ENCODE measurements at places on chromosomes 3 and 15. TPM values are rescaled to one million over a fixed set of nuclear protein-coding genes. Genes with fewer than 3 reads are reported as not detected.

The IGF1R gene
- 97.7 TPM for total RNA-seq

The OSTN gene
- not detected for total RNA-seq

DNA sequence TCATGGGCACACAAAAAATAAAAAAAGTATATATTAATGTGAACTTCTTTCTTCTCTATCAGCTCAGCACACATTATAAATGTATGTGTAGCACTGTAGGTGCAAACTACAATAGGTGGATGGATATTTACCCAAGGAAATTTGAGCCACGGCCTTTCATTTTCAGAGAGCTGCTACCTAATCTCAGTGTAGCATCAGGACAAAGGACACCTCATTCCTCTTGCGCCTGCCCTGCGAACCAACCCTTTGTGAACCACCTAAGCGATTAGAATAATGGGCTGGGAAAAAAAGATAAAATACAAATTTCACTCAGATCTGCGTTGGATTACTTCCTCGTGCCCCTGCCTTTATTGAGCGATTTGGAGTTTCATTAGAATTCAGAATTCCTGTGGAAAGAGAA is 263.2 kb downstream of the NR2F2 start:
- DNase-seq: no peak

- DNase-seq: no peak
Observed at GRCh38 chr3:177968891-177969290, 567.3 kb upstream of the KCNMB2 start.

DNA sequence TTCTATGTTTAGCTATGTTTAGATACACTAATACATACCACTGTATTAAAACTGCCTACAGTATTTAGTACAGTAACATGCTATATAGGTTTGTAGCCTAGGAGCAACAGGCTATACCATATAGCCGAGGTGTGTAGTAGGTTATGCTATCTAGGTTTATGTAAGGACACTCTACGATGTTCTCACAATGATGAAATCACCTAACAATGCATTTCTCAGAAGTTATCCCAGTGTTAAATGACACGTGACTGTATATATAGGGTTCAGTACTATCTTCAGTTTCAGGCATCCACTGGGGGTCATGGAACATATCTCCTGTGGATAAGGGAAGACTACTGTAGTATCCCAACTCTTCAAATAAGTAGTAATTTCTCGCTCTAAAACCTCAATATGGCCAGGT is 97.4 kb downstream of the TMCC1 start:
- no peak for DNase-seq

- no peak for DNase-seq
Observed at GRCh38 chr15:72907733-72908132, 124.2 kb upstream of the ADPGK start.

- no peak for DNase-seq
Observed at GRCh38 chr3:58623961-58624360, 42.6 kb downstream of the FAM3D start.

The MESD gene
- total RNA-seq: 17.9 TPM

DNA sequence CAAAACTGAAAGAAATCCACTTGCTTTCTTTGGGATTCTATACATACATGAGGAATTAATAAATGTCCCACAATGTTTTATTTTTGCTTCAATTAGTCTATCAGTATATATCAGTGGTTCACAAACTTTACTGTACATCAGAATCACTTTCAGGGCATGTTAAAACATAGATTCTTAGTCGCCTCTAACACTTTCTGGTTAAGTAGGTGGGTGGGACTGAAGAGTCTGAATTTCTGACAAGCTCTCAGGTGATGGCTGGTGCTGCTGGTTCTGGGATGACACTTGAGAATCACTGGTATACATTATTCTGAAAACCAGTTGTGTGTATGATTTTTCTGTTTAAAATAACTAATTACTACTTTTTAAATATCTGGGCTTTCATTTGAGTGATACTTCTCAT is 393.3 kb downstream of the TBC1D5 start:
- DNase-seq: no peak

DNA sequence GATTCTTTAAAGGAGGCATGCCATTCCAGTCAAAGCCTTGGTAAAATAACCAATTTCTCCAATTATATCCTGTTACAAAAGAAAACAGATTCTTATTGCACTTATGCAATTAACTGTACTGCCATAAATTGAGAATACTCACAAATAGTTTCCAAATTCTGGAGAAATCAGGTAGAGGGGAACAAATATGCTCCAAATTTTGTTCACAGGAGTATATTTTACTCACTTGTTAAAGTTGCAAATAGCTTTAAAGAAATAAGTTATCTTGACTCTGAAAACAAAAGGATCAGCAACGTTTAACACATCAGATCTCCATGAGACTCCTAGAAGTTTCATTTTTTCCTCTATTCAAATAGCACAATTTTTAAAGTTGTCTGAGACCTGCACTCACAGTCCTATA is 712.1 kb upstream of the ARRDC4 start:
- no peak for DNase-seq

The DUOX2 gene
- total RNA-seq: 20.6 TPM

DNA sequence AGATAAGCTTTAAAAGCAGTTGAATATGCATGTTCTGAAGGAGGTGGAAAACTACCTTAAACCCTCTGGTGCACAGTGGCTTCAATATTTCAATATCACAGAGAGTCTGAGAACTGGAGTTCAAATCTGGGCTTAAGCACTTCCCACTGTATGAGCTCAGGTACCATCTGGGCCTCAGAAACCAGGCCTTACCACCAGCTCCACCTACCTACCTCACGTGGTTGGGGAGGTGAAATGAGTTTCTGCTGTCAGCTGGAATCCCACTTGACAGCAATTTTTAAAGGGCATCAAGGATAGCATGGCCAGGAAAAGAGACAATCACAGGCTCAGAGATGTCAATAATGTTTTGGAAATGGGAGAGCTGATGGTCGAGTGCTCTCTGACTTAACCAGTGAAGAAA is 5.0 kb downstream of the CHCHD4 start:
- no peak for DNase-seq

- DNase-seq: no peak
Observed at GRCh38 chr3:140128631-140129030, 193.6 kb downstream of the CLSTN2 start.

Data from vagina (tissue), 2 donors.